ENCODE measurements at places on chromosomes 5 and 9. TPM values are rescaled to one million over a fixed set of nuclear protein-coding genes. Genes with fewer than 3 reads are reported as not detected.

GRCh38 chr5:147560718-147561331 lies 51.0 kb upstream of the DPYSL3 start:
- DNase-seq: no peak

DNA sequence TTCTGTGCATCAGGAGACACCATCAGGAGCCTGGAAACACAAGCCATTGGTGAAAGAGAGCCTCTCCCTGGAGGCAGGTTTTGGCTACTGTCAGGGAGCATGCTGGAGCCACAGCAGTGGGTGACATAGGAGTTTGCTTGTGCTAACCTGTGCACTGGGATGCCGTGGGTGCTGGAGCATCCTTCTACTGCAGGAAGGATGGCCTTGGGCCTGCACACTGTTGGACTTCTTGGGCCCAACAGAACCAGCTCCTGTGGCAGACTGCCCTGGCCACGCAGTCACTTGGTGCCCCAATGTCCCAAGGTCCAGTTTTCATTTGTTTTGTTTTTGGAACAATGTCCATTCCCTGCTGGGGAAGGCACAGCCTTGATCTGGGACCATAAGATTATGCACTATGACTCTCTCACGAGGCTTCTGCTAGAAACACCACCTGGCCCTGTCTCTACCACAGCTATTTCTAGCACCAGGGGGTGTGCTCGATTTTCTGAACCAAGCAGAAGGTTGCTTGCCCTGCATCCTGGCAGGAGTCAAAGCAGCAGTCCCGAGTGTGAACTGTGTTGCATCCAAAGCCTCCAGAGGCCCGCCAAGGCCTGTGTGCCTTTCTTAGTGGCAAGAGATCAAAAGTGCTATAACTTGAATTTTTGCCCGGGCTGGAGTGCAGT lies 5.5 kb upstream of the LTC4S start:
- DNase-seq: no peak

- DNase-seq: no peak
Measured at GRCh38 chr9:130275156-130275555, 9.6 kb downstream of the HMCN2 start.

DNA sequence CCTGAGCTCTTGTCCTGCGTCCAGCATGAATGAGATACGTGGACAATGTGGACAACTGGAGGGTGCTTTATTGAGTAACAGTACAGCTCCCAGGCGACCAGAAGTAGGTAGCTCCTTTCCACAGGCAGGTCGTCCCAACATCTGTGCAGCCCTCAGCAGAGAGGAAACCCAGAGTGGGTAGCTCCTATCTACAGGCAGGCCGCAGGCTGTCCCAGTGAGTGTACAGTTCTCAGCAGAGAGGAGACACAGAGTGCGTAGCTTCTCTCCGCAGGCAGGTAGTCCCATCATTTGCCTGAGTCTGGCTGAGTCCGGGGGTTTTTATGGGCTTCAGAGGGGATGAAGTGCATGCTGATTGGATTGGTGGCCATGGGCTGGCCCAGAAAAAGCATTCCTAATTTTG lies 373.3 kb downstream of the CHSY3 start:
- no peak for DNase-seq

MCC gene
- 15.8 TPM for total RNA-seq

- DNase-seq: no peak
Measured at GRCh38 chr9:112207451-112207850, 32.4 kb upstream of the SUSD1 start.

C5orf52 gene
- not detected for total RNA-seq

GRCh38 chr9:89639367-89639795 lies 34.6 kb downstream of the GADD45G start:
- DNase-seq: peak; percentile 56

- DNase-seq: no peak
Measured at GRCh38 chr9:35395076-35395705, 94.7 kb upstream of the RUSC2 start.

GZMA gene
- not detected for total RNA-seq

GRCh38 chr5:55638455-55638854 lies 73.7 kb downstream of the SLC38A9 start:
- DNase-seq: no peak

PPP2R2B gene
- total RNA-seq: 141 TPM

PDE8B gene
- 5.3 TPM for total RNA-seq

DNA sequence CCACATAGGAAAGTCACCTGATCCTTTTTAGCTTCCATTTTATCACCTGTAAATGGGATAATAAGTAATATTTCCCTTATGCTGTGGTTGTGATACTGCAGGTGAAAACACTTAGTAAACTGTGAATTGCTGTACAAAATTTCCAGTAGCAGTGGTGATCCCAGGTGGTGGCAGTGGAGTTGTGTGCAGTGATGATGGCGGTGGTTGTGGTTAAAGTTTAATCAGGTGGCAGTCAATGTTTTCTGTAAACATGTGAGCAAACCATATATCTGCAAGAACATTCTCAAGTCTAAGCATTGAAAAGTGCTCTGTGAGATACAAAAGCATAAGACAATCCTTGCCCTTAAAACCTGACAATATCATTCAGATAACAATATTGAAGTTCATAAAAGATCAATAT lies 480.2 kb downstream of the RASEF start:
- no peak for DNase-seq

GRCh38 chr9:113992276-113992951 lies 85.7 kb downstream of the AMBP start:
- DNase-seq: peak; percentile 82

DNA sequence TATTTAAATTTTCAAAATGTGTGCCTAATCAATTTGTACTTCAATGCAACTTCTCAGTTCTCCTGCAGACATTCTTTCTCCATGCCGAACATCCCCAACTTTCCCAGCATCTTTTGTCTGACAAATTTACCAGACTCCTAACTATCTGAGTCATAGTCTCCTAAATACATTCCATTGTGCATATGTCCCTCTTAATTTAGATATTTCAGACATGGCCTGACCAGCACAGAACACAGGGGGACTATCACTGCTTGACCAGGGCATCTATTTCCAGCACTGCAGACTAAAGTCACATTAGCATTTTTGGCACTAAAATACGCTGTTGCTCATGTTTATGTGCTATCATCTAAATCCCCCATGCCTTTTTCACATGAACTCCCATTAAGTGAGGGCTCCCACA lies 71.9 kb downstream of the ITGA1 start:
- no peak for DNase-seq

- DNase-seq: no peak
Measured at GRCh38 chr9:34591917-34592866, 2.7 kb upstream of the CNTFR start.

GRCh38 chr5:773517-774264 lies 10.8 kb downstream of the ZDHHC11B start:
- DNase-seq: no peak

SLC23A1 gene
- not detected for total RNA-seq

GRCh38 chr5:151742870-151743294 lies 15.5 kb downstream of the ATOX1 start:
- peak; percentile 29 for DNase-seq

DNA sequence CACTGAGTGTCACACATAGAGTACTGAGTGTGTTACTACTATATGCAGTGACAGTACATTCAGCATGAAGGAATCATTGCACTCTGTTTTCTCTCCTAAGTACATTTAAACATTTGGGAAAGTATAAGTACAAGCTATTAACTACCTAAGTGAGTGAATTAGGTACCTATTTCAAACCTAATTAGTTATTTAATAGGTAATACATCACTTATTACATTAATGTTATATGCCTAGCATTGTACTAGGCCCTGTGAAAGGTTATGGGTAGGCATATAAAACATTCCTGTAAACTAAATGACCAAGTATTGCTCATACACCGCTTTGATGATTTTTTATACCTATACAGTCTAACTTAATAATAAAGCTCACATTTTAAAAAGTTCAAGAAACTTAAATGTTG lies 25.7 kb upstream of the PPP3R2 start:
- DNase-seq: no peak

TXNDC8 gene
- not detected for total RNA-seq
